ENCODE measurements at places on chromosomes 12 and 14.

DNA sequence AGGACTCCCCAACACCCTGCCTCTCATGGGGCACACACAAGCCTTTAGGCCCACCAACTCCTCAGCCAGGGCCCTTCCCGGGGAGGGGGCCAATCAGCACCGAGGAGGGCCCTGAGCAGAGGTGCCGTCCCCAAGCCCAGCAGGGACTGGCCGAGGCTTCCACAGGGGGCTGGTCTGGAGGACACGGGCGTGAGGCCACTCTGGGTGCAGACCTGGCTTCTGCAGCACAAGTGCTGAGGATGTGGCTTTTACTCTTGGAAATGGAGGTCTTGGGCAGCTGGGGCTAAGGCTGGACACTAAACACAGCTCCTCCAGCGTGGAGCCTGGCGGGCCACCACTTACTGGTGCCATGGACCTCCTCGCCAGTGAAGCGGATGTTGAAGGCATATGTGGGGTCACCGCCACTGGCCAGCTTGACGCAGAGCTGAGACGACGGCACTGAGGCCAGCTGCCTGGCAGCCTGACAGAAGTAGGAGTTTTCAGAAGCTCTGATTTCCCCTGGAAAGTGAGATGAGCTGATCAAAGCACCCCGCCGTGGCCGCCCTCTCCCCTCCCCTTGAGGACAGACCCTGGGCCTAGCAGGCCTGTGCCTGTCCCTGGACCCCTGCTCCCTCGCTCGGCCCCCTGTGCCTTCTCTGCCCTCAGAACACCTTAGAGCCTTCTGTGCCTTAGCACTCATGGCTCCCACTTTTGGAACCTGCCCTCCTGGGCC lies 44.0 kb downstream of the TRAFD1 start:
- no peak for DNase-seq

GRCh38 chr14:36807727-36808126 lies 146.1 kb downstream of the PAX9 start:
- no peak for DNase-seq

DNA sequence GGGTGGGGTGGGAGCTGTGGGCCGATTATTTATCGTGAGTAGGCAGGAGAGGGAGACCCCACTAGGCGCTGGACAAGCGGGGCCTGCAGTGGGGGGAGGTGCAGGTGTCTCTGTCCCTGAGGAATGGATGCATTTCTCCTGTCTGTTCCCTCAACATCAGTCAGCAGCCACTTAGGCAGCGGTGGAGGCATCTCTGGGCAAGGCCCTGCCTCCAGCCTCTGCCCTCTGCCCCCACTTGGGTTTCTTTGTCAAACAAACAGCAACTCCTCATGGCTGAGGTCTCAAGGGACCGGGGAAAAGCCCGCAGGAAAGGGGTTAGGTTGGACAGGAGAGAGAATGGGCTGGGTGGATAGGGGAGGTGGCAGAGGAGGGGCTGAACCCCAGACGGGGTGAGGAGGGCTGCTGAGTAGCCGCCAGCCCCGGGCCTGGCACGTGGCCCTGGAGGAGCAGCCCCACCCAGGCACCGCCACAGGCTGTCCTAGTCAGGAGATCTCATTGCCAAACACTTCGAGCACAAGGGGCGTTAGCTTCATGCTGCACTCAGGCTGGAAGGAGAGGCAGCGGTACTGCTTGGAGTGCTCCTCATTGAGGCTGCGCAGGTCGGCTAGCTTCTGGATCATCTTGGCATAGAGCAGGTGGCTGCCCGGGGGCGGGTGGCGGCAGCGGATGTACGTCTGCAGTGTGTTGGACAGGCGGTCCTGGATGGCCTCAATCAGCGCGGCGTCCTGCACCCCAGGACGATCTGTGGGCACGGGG lies 24.7 kb upstream of the HDAC7 start:
- DNase-seq, result no peak

GRCh38 chr12:57514720-57515407 lies 5.5 kb downstream of the DDIT3 start:
- DNase-seq, result no peak

DNA sequence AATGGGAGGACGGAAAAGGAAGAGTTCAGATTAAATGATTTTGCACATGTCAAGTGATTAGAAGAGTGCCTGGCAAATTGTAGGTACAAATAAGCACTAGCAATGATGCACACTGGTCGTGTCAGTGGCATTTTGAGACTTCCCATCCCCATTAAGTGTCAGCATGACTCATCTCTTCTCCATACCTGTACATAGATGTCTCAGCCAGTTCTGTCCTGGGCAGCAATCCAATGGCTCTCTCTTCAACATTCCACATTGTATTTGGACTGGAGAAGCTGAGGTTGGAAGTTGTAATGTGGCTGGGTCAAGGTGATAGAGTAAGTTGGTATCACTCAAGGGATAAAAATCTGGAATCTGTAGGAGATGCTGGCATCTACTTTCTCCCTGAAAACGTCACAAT lies 742.7 kb downstream of the VRK1 start:
- no peak for DNase-seq

DNA sequence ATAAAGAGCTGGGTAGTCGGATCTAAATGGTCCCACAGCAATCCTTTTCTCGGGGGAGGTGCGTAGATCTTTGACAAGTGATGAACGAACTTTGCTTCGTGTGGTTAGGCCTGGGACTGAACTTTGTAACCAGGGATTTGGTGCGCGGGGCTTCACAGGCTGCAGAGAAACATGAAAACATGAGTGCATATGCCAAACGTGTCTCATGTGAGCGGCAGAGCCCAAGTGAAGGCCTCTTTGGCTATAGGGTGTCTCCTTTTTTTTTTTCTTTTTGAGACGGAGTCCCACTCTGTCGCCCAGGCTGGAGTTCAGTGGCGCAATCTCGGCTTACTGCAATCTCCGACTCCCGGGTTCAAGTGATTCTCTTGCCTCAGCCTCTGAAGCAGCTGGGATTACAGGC lies 12.0 kb upstream of the RIOX1 start:
- no peak for DNase-seq

DNA sequence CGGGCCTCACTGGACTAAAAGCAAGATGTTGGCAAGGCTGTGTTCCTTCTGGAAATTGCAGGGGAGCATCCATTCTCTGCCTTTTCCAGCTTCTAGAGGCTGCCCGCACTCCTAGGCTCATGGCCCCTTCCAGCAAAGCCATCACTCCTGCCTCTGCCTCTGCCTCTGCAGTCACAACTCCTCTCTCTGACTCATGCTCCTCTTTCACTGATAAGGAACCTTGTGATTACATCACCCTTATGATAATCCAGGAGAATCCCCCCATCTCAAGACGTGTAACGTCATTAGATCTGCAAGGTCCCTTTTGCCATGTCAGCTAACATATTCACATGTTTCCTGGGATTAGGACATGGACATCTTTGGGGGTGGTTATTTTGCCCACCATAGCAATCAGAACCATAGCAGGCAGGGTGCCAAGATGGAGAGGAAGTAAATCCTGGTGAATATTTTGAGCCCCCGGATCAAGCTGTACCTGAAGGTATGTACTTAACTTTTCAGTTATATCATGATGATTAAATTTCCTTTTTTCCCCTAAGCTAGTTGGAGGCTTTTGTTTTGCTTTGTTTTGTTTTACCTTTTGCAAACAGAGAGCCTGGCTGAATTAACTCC lies 123.6 kb downstream of the SCARB1 start:
- no peak for DNase-seq

DNA sequence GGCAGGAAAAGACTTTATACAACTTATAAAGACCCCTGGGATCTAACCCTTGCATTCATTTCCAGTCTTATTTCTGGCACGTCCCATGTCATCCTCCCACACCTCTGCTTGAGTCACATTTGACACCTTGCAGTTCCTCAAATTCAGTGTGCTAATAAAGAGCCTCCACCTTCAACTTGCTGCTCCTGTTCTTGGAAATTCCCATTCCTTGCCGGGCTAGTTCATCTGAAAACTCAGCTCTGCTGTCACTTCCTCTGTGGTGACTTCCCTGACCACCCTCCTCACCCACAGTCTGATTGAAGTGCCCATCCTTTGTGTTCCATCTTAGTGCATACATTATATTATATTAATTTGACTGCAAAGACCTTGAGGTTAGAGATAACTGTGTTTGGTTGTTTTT lies 37.4 kb upstream of the PSMA6 start:
- DNase-seq, result no peak

DNA sequence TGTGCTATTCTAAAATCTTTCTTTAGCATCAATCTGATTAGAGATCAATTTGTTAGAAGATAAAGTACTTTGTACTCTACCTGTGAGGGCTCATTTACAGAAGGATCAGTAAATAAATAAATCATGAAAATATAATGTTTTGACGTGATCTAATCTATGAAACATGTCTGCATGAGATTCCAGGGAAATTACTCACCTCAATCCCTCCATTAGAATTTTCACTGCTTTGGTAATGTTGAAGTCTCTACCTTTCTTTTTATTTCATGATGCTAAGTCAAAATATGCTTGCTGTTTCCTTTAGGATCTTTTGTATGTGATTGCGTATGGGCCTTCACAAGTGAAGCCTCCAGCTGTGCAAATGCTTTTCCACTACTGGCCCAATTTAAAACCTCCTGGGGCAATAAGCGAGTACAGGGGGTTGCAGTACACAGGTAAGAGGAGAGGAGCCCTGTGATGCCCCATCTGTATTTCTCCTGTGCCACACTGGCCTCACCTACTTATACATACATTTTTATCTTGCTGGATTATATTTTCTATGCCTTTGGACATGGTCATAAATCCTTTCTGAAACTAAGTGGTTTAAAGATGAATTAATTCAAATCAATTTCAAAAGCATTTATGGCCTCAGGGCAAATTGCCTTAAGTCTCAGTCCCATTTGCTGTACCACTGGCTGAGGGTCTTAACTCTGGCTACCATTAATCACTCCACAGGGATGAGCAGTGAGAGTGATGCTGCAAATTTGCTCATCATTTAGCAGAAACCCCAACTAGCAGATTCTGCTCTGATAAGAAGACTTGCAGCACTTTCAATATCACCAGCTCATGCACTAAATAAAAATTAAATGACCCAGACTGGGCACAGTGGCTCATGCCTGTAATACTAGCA lies 66.4 kb downstream of the UNC79 start:
- DNase-seq, result no peak

- no peak for DNase-seq
Observed at GRCh38 chr12:30732954-30733637, 21.7 kb downstream of the CAPRIN2 start.

DNA sequence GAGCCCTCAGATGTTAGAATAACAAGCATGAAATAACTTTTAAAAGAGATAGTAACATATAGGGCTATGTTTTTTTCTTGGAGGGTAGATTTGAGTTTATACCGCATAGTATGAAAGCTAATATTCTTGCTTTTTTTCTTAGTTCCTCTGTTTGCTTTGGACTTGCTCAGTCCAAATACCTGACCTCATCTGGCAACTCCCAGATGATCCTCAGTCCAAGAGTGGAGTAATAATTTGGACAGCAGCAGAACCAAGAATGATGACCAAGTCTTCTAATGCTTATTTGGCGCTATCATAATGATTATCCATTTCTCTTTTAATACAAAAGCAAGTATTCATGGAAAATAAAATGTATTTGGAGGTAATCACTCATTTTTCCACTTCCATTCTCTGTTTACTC lies 45.6 kb downstream of the GUCY2C start:
- peak; percentile 47 for DNase-seq

GRCh38 chr14:79356040-79356439 lies 855.3 kb downstream of the DIO2 start:
- DNase-seq, result no peak

- no peak for DNase-seq
Observed at GRCh38 chr12:84075991-84076390, 836.6 kb downstream of the SLC6A15 start.

GRCh38 chr14:73973497-73973896 lies 23.4 kb downstream of the COQ6 start:
- no peak for DNase-seq

GRCh38 chr12:38977132-38977531 lies 71.7 kb upstream of the CPNE8 start:
- DNase-seq, result no peak

- no peak for DNase-seq
Observed at GRCh38 chr12:116294454-116295165, 17.1 kb upstream of the MED13L start.

- no peak for DNase-seq
Observed at GRCh38 chr12:48995086-48995879, 3.9 kb downstream of the DDN start.

DNA sequence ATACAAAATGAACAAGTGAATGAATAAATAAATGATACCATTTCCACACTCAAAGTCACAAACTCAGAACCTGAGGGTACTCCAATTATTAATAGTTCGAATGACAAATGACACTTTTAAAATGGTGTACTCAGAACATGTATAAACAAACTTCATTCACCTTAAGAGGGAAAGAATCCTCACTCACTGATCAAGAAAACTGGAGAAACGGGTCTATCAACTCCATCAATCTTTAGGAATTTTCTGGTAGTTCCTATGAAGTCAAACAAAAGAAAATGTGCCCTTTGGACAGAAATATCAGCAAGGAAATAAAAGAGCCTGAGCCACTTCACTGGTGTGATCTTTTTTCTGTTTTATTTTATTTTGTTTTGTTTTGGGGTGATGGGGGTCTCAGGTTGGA lies 5.2 kb upstream of the NRDE2 start:
- peak; percentile 54 for DNase-seq

- DNase-seq, result no peak
Observed at GRCh38 chr14:34098045-34098984, 147.4 kb upstream of the EGLN3 start.

DNA sequence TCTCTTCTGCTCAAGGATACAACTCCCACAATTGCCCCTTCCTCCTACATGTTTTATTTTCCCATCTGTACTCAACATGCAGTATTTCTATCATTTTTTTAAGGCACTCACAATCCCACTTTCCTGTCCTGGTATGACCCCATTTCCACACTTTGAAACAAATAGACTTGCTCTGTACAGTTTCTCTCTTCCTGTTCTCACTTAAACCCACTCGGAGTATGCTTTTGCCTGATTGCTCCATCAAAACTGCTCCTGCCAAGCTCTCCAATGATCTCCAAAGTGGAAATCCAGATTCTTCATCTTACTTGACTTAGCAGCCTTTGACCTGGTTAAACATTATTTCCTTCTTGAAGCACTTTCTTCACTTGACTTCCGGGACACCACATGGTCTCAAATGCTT lies 384.5 kb downstream of the SEC23A start:
- DNase-seq, result no peak

DNA sequence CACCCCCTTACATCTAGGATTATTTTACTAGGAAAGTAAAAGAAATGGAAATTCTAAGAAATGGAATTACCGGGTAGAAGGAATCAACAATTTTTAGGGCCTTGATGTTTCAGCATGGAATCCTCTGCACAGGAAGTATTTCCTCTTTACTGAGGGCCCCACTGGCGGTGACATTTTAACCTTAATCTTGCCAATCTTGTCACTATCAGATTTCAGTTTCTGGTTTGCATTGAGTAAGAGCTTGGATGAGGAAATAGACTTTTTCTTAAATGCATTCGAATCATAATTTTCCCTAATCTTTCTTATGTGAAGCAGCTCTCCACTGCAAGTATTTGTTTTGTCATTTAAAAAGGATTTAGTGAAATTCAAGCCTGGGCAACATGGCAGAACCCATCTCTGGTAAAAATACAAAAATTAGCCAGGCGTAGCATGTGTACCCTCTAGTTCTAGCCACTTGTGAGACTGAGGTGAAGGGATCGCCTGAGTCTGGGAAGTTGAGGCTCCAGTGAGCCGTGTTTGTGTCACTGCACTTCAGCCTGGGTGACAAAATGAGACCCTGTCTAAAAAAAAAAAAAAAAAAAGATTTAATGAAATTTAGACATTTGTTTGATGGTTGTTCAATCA lies 40.7 kb downstream of the TPCN1 start:
- DNase-seq, result no peak

- no peak for DNase-seq
Observed at GRCh38 chr12:81162391-81163136, 84.7 kb downstream of the ACSS3 start.
